CD8-positive, alpha-beta T cell (primary cell): ENCODE measurements at places on chromosomes 2 and 18. TPM values are rescaled to one million over a fixed set of nuclear protein-coding genes. Genes with fewer than 3 reads are reported as not detected.

Gene SOWAHC
- total RNA-seq = 0.28 TPM

Gene GALNT5
- total RNA-seq = not detected

Gene RGPD4
- total RNA-seq = 0.30 TPM

Gene MRO
- total RNA-seq = not detected

Gene SKOR2
- total RNA-seq = not detected

Gene MROH2A
- total RNA-seq = not detected

Gene PLGLB1
- 1.7 TPM for total RNA-seq

Gene MAL
- total RNA-seq = 49.8 TPM

Gene DUSP19
- total RNA-seq = not detected

Gene C2orf66
- total RNA-seq = not detected

Gene CHAC2
- total RNA-seq = 1.0 TPM

Gene HOXD12
- total RNA-seq = not detected

Gene GPR148
- total RNA-seq = not detected

Gene STK39
- total RNA-seq = 7.5 TPM

Gene C1QL2
- not detected for total RNA-seq

Gene CTLA4
- 10.2 TPM for total RNA-seq

DNA sequence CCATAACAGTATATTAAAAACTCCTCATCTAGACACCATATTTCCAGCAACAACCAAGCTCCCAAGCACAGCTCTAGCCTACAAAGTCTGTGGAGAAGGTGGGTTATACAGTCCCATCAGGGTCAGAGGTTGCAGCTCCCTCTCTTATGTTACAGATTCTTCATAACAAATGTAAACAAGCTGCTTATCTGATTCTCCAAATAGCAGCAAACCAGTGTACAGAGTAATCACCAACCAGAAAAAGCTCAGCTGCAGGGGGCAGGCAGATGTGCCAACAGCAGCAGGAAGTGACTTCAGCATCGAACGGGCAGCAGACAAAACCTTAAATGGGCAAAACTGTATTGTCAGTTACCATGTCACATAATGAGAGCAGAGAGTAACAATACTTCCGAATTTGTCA, 52.9 kb upstream of the NABP1 start:
- peak; percentile 60 for DNase-seq

- DNase-seq = no peak
These were observed 344.9 kb downstream of the RBM43 start for GRCh38 chr2:150916467-150917396.

GRCh38 chr2:73494031-73494430, 108.4 kb downstream of the ALMS1 start:
- no peak for DNase-seq

DNA sequence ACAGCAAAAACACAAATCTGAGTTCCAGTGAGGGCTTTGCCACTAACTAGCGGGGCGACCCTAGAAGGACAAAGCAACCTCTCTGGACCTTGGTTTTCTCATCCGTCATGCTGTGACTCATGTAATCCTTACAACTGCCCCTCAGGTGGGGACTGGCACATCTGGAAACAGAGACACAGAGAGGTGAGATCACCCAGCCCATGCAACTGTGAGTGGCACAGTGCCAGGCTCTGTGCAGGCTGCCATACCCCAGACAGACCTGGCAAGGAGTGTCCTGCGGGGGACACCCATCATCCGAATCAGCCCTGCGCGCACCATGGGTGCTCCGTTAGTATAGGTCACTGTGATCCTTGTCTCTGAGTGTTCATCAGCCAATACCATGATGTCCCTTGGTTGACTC, 198.3 kb downstream of the SMAD7 start:
- DNase-seq = no peak

DNA sequence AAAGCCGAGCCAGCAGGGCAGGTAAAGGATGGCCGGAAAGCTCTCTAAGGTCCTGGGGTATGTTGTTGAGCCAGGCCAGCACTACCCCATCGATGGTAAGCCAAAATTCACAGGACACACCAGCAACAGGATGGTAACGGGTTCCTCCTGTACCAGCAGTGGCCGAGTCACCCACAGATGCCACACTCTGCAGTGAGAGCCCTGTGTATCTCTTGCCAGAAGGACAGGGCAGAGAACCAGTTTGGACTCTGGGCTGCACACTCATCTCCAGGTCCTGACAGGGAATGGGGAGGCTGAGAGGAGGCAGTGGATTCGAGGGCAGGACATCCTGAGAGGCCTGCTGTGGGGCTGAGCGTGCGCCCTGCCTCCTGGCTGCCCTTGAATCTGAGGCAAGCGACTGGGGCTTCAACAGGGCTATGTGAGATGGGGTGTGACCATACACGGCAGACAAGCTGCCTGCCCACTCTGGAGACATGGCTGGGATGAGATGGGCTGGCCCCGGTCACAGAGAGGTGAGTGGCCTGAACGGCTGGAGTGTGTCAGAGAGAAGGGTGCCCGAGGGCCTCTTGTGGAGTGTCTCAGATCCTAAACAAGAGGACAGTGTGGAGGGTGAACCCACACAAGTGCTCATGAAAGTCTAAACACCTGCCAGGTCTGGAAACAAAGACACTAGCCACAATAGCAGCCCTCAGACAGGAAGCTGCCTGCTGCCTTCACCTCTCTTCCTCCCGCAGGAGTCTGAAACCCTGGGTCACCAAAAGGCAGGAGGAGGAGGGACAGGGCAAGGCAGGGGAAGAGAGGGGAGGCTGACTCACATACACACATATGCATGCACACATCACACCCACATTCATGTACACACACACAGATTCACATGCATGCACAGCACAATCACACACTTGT, 182.3 kb downstream of the LOXHD1 start:
- no peak for DNase-seq

DNA sequence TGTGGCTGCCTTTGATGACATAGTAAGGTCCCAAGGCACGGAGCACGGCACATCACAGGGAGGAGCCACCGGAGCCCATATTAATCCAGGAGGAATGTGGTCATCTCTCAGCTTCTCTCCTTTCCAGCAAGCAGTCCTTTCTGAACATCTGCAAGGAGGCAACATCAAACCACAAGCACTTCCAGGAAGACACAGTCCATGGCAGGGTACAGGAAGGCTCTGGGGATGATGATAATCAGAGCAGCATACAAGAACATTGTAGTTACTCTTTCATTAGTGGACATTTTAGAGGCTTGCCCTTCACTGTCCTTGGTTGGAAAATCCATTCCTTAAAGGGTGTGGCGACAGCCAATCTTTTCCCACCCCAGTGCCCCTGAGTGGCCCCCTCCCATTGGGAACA, 31.1 kb downstream of the YPEL5 start:
- DNase-seq = no peak

DNA sequence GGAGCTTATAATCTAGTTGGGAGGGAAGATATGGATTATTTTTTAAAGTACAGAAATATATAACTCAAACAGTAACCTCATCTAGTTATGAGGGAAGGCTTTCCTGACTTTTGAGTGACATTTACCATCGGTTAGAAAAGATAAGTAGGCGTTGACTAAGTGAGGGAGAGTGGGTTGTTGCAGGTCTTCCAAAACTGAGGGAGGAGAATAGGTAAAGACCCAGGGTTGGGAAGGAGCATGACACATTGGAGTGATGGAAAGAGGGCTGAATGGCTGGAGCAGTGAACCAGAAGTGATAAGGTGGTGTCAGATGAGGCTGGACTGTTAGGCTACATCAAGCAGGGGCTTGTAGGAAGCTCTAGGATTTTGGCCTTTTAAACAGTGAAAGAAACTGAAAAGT, 10.6 kb upstream of the NUP35 start:
- DNase-seq = no peak

DNA sequence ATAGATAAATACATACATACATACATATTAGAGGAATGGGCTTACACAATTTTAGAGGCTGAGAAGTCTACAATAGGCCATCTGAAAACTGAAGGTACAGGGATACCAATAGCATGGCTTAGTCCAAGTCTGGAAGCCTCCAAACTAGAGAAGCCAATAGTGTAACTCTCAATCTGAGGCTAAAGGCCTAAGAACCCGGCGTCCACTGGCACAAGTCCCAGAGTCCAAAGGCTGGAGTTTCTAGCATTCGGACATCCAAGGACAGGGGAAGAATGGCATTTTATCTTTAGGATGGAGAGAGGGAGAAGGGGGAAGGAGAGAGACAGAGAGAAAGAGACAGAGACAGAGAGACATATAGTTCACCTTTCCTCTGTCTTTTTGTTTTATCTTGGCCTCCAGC, 63.7 kb upstream of the SYT4 start:
- DNase-seq = no peak

- DNase-seq = no peak
These were observed 276.4 kb downstream of the RPIA start for GRCh38 chr2:88967844-88968243.

DNA sequence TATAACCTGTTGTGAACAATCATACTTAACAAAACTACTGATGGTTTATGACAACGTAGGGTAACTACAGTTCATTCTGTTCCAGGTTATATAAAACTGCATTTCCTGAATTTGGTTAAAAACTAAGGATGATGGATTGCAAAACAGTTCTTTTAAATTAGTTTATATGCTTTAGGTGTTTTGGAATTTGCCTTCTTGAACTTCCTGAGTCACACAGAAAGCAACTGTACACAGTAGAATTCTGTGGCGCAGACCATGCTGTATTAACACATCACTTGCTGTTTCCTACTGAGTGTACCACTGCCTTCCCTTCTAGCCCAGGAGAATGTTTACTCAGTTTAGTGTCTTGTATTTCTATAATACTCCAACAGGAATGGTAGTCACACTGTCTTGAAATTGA, 19.4 kb downstream of the ITGB1BP1 start:
- no peak for DNase-seq

DNA sequence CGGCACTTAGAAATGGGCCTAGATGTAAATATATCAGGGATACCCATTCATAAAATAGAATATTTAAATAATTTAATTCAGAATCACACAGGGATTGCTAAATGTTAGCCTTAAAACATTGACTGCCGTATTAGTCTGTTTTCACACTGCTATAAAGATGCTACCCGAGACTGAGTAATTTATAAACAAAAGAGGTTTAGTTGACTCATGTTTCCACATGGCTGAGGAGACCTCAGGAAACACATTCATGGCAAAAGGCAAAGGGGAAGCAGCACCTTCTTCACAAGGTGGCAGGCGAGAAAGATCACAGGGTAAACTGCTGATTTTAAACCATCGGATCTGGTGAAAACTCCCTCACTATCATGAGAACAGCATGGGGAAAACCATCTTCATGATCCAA, 223.6 kb upstream of the GULP1 start:
- DNase-seq = no peak

DNA sequence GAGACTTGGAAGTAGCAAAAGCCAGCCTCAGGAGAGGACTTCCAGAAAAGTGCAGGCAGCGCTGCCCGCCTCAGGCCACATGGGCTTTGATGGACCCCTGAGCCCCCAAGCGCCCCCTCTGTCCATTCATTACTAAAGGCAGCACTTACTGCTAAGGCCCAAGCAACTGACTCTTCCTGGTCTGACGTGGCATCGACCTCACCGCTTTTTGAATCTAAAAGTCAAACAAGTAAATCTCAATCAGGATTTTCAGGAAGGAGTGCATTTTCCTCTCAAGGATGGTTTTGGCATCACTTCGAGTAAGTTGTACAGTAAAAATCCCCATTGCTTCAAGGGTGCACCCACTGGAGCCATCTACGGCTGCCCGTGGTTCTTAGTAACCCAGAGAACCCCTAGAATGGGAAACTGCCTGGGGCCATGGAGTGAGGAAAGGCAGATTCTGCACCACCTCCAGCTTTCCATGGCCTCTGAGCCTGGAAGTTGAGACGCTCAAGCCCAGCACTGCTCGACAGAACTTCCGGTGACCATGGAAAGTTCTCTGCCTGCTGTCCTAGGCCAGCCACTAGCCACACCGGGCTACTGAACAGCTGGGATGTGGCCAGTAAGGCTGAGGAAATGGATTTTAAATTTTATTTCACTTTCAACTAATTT, 7.0 kb downstream of the HJURP start:
- no peak for DNase-seq

DNA sequence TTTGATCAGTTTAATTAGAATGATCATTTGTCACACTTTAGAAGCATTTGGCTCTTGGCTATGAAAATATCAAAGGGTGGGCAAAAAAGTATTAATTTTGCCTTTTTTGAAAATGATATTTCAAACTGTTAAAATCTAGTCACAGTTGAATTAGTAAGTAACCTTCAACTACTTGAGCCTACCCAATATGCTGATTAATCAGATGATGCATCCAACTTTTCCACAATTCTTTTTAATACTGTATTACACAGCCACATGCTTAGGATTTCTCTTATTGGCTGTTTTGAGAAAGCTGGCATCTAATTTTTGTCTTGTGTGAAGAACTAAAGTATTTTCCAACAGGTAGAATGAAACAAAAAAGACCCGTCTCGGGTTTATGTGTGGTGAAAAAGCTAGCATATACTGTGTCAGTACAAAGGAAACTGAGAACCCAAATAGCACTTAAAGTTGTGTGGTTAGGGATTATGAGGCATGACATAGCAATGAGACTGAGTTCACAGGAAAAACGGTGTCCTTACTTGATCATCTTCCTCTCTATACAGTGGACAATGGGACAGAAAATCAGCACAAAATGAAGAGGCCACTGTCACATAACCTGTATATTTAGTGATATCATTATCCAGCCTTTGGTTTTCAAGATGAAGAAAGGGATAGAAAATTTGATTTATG, 11.7 kb downstream of the OSBPL6 start:
- DNase-seq = no peak

- DNase-seq = no peak
These were observed 4.5 kb downstream of the RHOB start for GRCh38 chr2:20451341-20451740.

- no peak for DNase-seq
These were observed 348.3 kb upstream of the DSEL start for GRCh38 chr18:67864677-67865340.

- DNase-seq = no peak
These were observed 2.1 kb downstream of the KCNG2 start for GRCh38 chr18:79799619-79800370.

DNA sequence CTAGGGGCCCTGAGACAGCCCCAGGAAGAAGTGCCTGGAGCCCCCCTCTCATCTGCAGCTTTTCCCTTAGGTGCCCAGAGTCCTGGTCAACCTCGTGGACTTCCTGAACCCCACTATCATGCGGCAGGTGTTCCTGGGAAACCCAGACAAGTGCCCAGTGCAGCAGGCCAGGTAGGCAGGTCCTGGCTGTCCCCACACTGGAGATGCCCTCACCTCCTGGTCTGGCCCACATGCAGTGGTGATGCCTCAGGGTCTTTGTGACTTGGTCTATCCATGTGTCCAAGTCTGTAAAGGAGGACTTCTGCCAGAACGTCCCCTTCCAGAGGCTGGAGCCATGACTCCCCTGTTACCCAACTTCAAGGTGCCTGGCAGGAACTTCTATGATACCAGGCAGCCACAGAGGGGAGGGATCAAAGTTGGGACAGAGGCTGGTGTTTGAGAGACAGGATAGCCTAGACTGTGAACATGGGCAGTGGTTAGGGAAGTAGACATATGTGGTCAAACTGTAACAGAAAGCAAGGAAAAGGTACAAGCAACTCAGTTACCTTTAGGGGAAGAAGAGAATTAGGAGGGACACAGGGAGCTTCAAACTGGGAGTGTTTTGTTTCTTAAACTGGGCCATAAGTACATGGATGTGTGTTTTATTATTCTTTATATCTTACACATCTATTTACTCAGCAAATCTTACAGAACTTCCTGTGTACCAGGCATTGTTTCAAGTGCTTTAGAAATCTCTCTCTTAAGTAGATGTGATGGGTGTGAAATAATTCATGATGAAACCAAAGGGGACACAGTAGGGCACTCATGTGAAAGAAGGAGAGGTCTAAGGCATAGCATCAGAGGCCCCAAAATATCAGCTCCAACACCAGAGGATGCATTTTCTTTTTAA, 107.1 kb downstream of the PLB1 start:
- no peak for DNase-seq

GRCh38 chr2:10188211-10188610, 65.7 kb downstream of the RRM2 start:
- DNase-seq = no peak

GRCh38 chr2:141641462-141641861, 489.4 kb downstream of the LRP1B start:
- DNase-seq = no peak
